ENCODE measurements at places on chromosomes 5 and 9.

DNA sequence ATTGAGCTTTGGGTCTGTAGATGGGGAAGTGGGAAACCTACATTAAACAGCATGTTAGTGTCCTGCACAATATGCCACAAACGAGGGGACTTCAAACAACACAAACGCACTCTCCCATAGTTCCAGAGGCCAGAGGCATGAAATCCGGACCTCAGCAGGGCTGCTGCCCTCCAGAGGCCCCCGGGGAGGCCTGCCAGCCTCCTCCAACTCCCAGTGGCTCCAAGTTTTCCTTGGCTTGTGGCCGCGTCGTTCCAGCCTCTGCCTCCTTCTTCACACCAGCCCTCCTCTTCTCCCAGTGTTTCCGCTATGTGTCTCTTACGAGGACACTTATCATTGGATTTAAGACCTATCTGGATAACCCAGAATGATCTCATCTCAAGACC, 13.3 kb upstream of the COL5A1 start:
- DNase-seq = no peak

DNA sequence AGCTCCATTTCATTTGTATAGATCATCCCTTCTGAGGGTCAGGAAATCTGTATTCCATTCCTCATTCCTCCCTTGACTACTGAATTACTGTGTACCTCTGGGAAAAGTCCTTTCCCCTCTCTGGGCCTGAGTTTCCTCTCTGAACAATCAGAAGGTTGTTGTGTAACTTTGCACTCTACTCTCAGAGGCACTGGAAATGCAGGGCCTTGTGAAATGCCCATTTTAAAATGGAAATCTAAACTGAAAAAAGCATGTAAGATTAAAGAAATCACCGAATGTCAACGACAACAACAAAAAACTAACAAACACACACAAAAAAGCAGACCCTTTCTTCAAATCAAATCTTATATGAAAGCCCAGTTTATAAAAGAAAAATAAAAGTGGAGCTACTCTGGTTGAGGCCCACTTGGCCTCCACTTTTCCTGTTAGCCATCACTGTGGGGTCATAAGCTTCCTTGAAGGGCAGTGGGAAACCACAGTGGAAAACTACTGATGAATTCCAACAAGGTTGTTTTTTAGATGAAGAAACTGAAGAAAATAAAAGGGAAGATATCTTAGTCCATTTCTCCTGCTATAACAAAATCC, 21.6 kb upstream of the GRPEL2 start:
- DNase-seq = no peak

DNA sequence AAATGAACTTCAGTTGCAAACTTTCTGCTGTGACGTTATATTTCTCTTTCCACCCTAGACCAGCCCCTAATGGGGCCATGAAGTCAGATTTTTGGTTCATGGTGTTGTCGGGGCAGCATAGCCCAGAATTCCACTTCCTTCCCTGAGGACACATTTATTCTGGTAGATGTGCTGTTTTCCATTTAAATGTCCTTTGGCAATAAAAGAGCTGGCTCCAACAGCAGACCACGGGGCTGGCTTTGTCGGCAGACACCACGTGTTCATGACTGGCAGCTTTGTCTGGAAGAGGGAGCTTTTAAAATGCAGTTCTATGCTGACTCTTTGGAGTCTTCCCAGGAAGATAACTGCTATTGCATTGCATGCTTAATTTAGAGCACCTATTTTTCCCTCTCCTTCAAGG, 17.6 kb upstream of the LCP2 start:
- no peak for DNase-seq

DNA sequence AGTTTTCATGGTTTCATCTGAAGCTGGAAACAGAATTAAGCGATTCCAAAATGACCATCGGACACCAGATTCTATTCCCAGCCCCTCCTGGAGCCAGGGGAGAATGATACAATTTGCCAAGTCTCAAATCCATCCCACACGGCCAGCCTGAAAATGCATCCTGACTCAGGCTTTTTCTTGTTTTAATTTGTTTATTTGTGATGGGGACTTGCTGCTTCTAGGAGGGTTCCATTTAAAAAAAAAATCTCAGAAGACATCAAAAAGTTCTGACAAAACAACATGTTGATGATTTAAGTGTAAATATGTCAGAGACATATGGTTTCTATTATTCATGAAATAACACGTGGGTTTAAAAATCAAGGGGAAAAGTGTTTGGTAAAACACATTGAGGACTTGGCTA, 173.2 kb downstream of the GAS1 start:
- no peak for DNase-seq

DNA sequence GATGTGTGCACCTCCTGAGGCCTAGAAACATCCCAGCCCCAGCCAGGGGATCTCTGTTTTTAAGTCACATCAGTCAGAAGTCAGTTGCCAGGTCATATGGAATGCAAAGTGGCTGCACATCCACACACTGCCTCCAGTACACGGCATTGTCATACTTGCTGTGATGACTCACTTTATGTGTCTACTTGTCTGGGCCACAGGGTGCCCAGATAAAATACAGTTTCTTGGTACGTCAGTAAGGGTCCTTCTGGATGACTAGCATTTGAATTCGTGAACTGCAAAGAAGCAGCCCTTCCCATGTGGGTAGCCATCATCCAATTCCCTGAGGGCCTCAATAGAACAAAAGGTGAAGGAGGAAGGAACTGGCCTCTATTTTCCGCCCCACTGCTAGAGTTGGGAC, 27.7 kb downstream of the AUH start:
- DNase-seq = no peak

DNA sequence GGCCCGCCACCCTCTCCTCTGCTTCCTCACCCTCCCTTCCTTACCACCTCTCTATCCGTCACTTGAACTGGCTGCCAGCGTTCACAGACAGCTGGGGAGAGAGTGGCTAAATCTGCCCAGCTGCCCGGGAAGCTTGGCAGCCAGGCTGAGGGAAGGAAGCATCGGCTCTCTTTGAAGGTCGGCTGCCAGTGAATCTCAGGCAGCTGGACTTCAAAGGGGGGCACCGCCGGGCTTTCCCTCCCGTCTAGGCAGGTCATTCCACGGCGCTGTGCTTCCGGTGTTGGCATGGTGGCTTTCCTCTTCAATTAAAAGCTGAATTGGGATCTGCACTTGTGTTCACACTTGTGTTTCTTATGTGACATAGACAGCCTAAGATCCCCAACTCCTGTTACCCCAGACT, 174.0 kb downstream of the GDNF start:
- no peak for DNase-seq

GRCh38 chr5:121164632-121165031, 687.0 kb upstream of the FTMT start:
- DNase-seq = no peak

- DNase-seq = no peak
Measured at GRCh38 chr5:135715267-135716055, 119.0 kb upstream of the SLC25A48 start.

- DNase-seq = no peak
Measured at GRCh38 chr5:51371052-51371451, 12.2 kb upstream of the ISL1 start.

DNA sequence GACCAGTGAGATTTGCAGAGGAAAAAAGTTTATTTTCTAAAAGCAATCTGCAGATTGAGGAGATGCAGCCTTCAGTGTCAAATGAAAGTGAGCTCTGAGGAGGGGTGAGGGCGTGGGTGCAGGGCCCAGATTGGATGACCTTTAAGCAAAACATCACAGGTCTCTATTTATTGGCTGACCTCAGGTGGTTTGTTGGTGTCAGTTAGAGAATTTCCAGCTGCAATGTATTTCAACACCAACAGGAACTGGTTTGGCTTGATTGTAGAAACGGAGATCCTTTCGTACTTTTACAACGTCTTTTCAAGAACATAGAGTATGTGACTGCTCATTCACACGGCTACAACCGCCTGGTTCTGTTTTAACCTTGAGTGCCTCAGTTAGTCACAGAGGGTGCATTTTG, 1069.1 kb downstream of the EFNA5 start:
- DNase-seq = no peak

DNA sequence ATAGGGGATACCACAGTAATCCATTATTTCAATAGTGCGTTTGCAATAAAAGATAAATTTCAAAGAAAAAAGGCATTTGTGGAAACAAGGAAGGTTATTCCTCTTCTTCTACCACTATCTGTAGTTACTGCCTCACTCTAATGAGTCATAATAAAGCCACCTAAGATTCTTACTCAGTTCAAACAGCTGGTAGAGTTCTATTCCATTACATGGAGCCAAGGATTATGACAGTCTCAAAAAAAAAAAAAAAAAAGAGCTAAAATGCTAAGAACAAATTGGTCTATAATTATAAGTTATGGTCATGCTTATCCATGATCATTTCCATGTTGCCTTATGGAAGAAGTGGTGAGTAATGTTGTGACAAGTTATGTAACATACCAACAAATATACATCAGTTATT, 46.3 kb downstream of the DENND1A start:
- no peak for DNase-seq

GRCh38 chr5:85453026-85453349, 1068.3 kb upstream of the EDIL3 start:
- no peak for DNase-seq

DNA sequence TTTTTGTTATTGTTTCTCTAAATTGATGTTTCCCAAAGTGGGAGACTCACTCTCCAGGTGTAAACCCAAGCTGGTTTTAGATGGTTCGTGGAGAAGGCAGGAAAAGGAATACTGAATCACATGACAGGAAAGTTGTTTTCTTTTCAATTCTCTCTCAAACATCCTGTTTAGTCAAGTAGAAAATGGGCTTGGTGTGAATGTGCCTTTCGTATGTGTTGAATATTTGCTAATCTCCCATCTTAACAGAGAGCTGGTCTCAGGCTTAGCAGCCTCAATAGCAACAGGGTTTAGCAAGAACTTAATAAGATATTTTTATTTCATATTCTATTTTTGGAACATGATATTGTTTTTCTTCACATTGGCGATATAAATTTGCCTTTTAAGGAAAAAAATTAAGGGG, 119.7 kb downstream of the INSYN2B start:
- DNase-seq = no peak

- no peak for DNase-seq
Measured at GRCh38 chr9:129627556-129628440, 1.8 kb downstream of the NTMT1 start.

DNA sequence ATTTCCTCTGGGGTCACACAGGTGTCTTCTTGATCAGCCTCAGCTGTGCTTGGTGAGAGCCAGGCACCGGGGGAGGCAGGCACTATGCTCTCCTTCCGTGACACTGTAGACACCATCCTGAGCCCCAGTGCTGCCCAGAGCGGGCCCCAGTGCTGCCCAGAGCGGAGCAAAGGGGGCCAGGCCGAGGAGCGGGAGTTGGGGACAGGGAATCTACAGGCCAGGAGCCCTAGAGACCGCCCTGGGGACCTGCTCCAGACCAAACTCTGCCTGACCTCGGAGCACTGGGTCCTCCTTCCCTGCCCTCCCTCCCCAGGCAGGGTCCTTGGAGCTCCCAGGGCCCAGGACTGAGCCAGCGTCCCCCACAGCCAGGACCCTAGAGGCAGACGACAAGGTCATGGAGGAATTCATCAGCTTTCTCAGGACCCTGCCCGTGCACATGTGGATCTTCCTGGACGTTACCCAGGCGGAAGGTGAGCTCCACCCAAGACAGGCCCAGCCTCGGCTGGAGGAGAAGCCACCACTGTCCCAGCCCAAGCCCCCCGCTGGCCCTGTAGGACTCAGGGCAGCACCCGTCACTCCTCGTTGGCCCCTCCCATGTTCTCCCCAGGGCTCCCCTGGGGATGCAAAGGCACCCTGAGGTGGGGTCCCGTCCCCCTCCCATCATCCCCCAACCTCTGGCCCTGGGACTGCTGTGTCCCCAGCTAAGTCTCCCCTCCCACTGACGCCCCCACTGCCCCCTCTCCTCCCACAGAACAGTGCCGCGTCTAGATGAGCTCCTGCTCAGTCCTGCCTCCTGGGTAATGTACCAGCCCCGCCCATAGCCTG, 30.2 kb downstream of the PAEP start:
- no peak for DNase-seq

DNA sequence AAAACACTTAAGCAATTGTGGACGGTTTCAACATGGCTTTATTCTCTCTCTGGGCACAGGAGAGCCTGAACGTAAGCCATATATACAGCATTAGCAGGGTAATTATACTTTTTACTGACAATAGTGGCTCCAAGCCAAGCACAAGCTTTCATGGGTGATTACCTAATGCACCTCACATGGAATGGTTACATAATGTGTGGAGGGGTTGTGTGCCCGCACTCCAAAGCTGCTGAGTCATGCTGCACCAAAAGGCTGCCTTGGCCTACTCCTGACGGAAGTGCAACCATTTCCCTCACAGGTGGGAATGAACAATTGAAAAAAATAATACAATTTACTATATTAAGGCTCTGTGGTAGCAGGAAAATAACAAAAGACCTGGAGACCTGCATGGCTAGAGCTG, 86.5 kb upstream of the ATP10B start:
- no peak for DNase-seq
